Islet precursor cell (in vitro differentiated cells): ENCODE measurements at places on chromosomes 3 and 15.

DNA sequence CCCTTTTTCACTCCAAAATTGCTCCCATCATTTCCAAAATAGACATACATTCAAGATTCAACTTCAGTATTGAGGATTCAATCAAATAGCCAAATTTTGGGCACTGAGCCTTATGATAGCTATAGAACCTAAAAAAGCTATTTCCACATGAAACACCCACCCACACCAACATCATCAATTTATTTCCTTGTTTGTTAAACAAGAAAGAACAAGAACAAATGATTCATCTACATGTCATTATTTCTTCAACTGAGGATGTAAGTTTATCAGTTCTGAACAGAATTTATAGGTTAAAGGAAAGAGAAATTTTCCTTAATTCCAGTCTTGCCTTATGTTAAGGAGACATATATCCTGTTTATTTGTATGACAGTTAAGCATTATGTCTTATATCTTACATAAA lies 32.2 kb downstream of the DPPA2 start:
- DNase-seq, result no peak

GRCh38 chr15:36982430-36982829 lies 117.9 kb downstream of the MEIS2 start:
- DNase-seq, result no peak

DNA sequence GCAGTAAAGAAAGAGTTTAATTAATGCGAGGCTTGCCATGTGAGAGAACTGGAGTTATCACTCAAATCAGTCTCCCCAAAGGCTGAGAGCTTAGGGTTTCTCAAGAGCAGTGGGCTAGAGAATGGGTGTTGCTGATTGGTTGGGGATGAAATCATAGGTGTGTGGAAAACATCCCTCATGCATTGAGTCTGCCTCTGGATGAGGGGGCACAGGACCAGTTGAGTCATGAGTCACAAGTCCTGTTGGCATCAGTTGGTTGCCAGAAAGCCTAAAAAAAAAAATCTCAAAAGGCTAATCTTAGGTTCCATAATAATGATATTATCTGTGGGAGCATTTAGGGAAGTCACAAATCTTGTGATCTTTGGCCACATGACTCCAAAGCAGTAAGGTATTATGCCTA lies 800.3 kb downstream of the TUSC7 start:
- no peak for DNase-seq

- no peak for DNase-seq
These were observed 125.4 kb upstream of the MELTF start for GRCh38 chr3:197155046-197155445.

DNA sequence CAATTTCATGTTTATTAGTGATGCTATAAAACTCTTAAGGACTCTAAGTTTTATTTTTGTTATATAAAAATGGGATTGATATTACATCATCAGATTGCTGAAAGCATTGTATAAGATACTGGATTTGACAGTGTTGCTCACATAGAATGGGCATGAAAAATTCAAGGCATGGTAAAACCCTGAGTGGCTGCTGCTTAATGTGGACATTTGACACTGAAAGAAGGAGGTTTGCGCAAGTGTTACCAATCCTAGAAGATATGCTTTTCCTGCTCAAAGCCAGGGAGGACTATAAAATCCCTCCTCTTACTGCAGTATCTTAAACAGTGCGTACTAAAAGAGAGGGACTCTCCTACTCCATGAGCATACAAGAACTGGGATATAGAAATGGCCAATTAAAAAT lies 65.8 kb upstream of the PTX3 start:
- DNase-seq, result no peak

DNA sequence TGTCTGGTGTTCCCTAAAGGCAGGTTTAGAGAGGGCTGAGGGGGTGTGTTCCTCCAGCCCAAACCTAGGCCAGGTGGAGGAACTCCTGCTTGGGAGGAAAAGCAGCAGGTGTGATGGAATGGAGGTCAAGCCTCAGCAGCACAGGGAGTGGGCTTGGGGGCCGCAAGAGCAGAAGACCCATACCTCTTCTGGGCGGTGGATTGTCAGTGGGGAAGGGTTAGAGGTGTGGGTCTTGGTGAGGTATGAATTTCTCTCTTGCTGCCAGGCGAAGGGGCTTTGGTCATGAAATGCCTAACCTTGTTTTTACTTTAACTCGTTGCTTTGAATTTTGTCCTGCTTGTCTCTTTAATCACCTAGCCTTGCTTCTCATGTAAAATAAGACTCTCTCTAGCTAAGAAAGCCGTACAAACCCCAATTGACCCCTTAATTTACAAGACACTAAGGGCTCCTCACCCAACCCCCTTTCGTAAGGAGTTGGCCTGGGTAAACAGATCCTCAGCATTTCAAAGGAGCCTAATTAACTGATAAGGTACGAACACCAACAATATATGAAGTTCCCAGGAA lies 38.9 kb downstream of the DHX30 start:
- DNase-seq, result no peak

DNA sequence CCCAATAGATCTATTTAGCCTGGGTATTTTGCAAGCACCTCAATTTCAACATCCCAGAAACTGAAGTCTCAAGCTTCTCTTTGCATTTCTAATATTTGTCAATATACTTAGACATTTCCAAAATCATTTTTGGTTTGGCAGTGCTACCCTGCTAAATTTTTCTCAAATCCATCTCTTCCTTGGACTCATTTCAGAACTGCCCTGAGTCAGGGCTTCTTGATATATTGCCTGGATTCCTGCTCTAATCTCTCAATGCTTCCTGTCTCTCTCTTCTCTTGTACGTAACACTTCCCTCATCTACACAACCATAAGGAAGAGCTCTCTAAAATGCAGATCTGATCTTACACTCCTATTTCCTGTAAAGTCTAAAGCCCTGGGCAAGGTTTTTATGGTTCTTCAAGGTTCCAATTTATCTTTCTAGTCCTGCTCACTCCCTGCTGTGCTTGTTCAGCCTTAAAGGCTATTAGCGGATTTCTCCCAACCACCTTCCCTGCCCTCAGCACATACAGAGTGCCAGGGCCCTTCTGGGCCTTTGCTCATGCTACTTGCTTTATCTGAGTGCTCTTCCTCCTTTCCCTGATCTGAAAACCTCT lies 53.0 kb upstream of the MME start:
- DNase-seq, result no peak

- peak; percentile 57 for DNase-seq
These were observed 39.9 kb upstream of the TNFSF10 start for GRCh38 chr3:172562871-172563865.

- DNase-seq, result peak; percentile 80
These were observed 461 bp downstream of the SECISBP2L start for GRCh38 chr15:49045751-49046219.
